ENCODE measurements at places on chromosomes 12 and 14.

- peak; percentile 79 for DNase-seq
Observed at GRCh38 chr12:54579696-54580333, 8.6 kb downstream of the PPP1R1A start.

DNA sequence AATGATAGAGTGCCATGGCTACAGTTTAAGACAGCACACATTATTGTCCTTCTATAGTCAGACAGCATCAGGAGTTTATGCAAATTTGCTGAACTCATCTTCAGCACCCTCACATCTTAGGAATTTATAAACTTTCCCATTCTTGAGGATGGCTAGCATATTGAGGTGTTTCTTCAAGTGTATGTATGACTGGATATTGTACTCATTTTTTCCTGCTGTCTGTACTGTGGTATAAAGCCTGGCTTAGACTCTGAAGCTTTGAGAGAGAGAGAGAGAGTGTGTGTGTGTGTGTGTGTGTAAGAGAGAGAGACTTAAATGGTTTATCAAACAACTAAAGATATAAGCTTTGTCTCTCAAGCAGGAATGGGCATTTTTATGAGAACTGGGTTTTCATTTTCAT, 161.6 kb downstream of the PIK3C2G start:
- DNase-seq = no peak

DNA sequence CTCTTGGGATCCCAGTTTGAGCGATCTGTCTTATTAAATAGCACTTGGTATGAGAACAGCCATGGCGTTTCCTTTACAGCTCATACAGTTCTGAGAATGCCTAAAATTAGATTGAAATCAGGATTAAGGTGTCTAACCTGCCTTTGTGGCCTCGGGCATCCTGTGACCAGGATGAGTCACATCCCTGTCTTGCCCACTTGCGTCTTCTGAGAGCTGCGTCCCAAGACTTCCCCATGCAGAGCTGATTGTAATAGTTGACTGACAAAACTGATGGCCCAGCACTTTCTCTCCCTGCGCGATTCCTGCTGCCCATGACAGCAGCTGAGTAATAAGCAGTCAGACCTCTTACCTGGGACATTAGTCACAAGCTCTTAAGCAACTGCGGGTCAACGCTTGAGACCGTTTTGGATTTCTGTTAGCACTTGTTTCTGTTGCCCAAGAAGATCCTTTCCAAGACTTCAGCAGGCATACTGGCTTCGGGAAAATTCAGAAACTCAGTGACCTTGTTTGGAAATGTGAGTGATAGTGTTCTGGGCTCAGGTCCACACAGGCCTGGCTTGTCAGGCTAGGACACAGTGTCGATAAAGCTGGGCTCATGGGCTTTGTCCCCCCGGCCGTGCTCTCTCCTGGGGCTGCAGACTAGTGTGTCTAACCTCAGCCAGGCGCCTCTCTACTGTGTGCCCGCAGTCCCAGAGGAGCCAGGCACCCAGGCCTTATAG, 169.9 kb upstream of the HIF1A start:
- DNase-seq = no peak

DNA sequence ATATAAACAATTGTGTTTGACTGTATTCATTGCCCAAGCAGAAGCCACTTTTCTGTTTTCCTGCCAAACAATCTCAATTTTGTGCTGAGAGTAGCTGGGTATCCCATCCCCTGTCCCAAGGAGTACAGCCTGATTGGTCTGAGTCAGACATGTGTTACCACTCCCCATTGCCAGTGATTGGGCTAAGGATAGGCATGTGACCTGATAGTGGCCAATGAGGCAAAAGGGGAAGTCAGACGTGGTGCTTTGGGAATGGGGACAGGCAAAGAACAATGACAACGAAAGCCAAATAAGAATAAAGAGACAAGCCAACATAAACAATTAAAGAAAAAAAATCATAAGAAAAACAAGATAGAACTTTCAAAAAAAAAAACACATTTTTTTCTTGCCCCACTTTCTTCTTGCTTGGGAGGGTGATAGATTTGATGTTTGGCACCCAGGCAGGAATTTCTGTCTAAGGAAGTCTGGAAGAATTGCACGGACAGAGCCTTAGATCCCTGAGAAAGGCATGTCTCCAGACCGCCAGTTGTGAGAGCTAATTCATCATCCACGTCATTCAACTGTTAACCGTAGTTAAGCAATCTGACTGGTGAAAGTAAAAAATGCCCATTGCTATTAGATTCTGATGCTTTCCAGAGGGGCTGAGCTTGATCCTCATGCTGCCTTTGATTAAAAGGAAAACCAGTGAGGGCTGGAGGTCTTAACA, 626.6 kb upstream of the TMEM132C start:
- DNase-seq = no peak

DNA sequence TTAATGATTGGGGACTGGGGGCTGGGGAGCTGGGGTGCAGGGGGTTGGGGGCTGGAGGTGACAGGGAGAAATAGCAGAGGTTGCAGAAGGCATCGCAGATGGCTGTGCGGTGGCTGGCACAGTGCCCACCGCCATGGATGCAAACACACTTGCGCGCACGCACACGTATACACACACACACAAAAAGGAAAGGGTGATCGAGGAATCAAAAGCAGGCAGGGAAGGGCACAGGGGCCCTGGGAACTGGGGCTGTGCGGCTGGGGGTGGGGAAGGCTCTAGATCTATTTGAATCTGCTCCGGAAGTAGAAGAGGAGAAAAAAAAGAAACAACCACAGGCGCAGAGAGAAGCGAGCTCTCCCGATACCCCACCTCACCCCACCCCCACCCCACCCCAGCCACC, 39.4 kb downstream of the ZFHX2 start:
- DNase-seq = no peak

- DNase-seq = no peak
Observed at GRCh38 chr12:78338054-78338785, 507.5 kb downstream of the NAV3 start.

GRCh38 chr14:102906616-102907302, 15.7 kb upstream of the AMN start:
- no peak for DNase-seq

GRCh38 chr12:116525418-116526001, 33.7 kb upstream of the MAP1LC3B2 start:
- DNase-seq = no peak

DNA sequence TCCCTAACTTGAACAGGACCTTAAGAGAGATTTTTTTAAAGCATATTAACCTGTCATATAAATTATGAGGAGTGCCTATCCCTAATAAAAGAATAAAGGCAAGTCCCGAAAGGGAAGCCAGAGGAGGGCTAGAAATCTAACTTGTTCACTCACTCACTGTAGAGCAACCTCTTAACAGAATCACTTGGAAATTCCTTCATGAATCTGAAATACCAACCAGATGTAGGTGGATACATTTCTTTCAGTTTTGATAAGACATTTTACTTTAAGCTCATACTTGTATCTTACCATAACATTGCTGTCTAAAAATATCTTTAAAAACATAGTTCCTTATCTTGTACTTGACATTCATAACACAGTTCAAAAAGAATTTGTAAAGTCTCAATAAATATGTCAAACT, 25.7 kb downstream of the NTN4 start:
- no peak for DNase-seq

DNA sequence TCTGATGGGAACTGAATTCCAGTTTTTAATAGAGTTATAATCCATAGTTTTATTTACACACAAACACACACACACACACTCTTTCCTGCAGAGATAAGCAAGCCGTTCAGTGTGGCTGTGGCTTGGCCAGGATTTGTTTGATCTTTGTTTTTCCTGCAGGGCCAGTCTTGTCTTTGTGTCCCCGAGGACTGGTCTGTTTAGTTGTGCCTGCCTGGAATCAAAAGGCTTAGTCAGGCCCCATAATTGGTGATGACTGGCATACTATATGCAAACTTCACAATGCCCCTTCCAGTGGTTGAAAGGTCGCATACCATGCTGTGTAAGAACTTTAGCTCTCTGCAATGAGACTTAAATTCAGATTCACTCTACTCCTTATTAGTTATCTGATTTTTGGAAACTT, 26.0 kb downstream of the WBP11 start:
- DNase-seq = no peak

GRCh38 chr12:44531320-44531971, 344.7 kb downstream of the NELL2 start:
- DNase-seq = no peak

DNA sequence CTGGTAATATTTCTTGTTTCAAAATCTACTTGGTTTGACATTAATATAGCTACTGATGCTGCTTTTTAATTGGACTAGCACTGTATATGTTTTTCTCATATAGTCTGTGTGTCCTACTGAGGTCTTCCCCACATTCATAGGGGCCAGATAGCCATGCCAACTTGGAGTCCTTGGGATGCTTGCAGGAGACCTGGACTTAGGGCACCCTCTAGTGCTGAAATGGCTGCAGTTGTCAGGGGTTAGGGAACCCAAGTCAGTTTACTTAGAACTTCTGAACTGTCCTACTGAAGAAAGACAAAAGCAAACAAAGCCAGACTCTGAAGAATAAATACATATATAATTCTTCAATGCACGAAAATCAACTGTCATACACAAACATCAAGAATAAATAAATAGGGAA, 279.9 kb upstream of the SYT1 start:
- no peak for DNase-seq

GRCh38 chr14:24310646-24311604, at the start of gene LTB4R:
TSS of gene LTB4R (plus strand) at chr14:24311502. CDS start at chr14:24315652, 4,150 bp downstream.
- DNase-seq = peak; percentile 70

DNA sequence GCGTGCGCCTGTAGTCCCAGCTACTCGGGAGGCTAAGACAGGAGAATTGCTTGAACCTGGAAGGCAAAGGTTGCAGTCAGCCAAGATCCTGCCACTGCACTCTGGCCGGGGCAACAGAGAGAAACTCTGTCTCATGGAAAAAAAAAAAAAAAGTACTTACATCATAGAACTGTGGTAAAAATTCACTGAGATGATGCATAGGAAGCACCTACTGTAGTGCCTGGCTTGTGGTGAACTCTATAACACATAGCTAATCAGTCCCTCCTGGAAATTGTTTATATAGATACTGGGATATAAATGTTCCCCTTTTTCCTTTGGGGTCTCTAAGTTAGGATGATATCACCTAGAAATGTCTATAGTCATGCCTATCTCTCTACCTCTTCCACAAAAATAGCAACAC, 89.7 kb upstream of the CPM start:
- no peak for DNase-seq

- no peak for DNase-seq
Observed at GRCh38 chr12:39619316-39619659, 315 bp downstream of the ABCD2 start.

DNA sequence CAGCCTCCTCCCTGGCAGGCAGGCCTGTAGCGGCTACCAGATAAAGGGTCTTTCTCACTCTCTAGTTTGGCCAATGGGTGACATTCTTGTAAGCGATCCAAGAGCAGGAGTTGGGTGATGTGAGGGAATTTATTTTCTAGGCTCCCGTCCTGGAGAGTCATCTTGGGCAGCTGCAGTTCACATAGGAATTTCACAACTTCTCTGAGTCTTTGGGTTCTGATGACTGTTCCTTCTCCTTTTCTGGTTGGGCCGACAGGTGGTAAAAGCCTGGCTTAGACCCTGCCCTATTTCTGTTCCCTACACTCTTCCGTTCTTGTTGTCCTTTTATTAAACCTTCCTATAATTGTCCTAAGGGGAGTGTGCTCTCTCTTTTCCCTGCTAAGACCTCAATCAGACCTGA, 42.6 kb upstream of the POC1B start:
- DNase-seq = no peak

GRCh38 chr12:9702255-9702654, 30.6 kb downstream of the CLECL1 start:
- peak; percentile 22 for DNase-seq

GRCh38 chr12:124379938-124380754, 85.3 kb downstream of the RFLNA start:
- no peak for DNase-seq

DNA sequence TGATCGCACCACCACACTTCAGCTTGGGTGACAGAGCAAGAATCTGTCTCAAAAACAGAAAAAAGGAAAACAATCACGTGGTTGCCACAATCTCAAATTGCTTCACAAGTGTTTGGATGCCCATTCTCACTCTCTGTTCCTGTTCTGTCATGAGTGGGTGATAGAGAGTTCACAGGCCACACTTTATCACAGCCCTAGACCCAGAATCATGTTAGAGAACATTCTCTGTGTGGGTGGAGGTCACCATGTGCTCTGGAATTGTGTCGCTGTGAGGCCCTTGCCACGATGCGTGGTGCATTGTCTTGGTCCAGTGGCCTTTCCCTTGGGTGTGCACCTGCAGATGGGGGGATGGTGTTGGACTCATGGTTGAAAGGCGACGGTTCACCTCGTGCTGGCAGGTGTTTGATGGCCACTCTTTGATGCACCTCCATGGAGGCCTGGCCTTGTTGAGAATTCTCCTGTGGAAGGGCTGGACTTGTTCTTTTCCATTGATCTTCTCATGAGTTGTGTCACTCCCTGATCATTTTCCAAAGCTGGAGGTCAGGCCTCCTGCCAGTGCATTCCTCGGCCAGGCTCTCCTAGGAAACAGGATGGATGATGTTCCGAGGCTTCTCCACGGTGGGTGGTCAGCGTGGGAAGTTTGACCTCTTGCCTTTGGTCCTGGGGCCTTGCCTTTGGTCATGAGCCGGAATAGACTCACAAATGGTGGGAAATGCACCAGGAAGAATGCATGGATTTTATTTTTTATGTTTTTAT, 91.9 kb downstream of the SLC24A4 start:
- DNase-seq = no peak

DNA sequence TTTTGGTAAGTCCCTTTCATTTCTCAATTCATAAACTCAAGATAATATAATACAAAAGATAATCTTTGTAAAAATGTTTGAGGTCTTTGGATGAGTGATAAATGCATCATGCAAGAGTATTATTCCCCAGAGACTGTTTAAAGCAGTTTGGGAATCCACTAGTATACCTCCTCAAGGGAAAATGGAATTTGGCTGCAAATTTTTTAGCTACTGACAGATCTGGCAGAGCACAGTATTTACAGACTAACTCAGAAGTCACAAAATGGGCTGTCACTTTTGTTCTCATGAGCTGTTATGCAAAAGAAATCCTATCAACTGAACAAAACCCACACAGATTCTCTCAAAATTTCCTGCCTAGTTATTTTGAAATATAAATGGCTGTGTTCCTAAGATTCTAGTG, 9.9 kb downstream of the SPIC start:
- no peak for DNase-seq

GRCh38 chr12:66753810-66754209, 74.9 kb upstream of the GRIP1 start:
- DNase-seq = no peak

DNA sequence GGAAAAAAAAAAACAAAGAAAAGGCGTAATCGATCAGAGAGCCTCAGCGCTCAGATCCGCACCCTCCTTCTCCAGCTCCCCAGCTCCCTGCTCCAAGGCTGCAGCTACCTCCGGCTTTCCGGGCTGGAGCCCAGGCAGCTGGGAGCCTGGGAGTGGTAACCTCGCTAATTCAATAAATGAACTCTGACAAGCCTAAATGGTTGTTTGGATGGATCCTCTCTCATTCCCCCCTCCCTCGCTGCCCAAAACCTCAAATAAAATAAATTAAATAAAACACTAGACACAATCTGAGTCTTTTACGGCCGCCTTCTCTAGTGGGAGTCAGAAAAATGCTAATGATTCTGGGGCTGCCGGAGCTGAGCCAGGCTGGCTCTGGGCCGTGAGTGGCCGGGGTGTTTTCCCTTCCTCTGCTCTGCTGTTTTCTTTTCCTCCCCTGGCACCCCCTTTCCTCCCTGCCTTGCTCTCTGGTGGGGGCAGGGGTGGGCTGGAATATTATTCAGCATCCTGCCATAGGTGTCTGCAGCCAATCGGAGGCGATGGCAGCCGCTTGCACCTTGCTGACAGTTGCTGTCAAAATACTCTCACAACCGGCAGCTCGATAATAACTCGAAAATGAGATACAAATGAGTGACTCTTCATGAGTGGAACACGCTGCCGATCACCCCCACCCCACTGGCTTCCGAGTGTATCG, 76.1 kb downstream of the RBM19 start:
- no peak for DNase-seq
